Activated T-helper 1 cell treated with anti-CD3 and anti-CD28 coated beads, Interleukin-2, amount 50 U/mL, for 16 hours (primary cell): ENCODE measurements at places on chromosomes 4 and X.
A peak's percentile ranks its signal among the peaks of the same experiment; 100 is the strongest.

GRCh38 chr4:168717847-168718246 is 221.0 kb downstream of the PALLD start:
- no peak for DNase-seq

GRCh38 chrX:455673-456072 is 69.0 kb upstream of the PPP2R3B start:
- no peak for DNase-seq

DNA sequence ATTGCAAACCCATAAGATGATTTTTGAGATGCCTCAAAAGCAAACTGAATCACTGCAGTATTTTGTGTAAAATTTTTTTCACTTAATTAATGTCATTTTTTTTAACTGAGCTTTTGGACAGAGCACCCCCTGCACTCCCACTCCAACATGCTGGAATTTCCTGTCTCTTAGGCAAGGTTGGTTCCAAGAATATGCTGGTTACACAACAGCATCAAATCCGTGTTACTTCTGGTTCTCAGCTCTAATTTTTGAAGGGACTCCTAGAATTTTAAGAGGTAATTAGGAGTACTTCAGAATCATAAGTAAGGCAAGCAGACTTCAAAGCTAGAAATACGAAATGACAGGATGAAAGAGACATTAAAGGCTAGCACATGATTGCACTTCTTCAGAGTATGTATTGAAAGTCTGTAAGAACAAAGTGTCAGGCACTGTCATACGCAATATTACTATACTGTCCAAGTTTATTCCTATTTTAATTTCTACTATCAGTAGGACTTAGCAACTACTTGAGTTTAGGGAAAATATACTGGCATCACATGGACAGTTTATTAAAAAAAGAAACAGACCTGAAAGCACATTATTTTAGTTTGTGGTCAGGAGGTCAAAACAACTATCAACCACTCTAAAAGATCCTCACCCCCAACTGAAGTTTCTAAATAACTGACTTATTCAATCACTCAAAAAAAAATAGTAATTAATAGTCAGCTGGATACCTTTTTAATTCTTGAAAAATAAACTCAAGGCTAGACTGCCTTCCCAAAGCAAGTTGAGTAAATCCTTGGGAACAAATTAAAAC is 1.6 kb upstream of the JCHAIN start:
- DNase-seq, result no peak

DNA sequence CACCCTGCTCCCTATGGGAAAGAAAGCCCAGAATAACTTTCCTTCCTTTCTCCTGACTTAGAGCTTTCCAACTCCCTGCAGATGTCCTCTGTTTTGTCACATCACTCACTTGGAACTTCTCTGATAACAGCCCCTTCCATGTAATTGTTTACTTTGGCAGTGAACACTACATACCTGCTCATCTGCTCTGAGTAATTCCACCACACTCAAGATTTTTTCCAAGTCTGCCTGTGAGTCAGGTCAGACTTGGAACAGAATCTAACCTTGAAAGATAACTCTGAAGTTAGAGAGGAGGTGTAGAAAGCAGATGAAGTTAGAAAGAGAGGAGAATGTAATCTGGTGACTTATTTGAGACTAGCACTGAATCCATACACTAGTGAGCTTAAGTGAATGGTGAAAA is 7.4 kb downstream of the MAGEB10 start:
- no peak for DNase-seq

DNA sequence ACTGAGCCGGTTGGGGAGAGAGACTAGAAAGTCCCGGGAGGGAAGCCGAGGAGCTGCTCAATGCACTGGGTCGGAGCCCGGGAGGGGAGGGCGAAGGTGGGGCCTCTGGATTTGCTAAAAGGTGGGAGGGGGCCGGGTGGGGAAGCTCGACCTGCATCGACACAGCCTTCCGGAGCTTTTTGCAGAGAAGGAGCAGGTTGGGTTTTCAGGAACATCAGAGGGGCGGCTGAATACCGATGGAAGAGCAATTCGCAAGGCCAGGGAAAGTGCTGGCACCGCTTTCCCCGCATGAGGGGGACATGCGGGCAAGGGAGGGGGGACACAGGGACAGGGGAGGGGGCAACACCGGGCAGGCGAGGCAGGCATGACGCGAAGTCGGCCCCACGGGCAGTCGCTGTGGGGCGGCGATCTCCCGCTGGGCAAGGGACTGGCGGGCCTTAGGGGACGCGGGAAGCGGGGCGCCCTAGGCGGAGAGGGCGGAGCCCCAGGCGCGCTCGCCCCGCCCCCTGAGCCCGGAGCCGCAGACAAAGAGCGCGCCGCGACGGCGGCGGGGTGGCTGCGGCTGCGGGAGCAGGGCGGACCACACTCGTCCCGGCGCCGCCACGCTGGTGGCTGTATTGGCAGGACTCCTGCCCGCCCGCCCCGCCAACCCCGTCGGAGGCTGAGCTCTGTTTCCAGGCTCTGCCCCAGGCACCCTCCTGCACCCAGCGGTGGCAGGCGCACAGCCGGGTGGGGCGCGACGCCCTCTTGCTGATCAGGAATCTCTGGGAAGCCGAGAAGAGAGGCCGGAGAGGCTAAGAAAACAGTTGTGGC is 11.6 kb downstream of the PDZD4 start:
- DNase-seq, result peak; percentile 39

- peak; percentile 77 for DNase-seq
These were observed 68.6 kb downstream of the NOCT start for GRCh38 chr4:139083956-139084803.

DNA sequence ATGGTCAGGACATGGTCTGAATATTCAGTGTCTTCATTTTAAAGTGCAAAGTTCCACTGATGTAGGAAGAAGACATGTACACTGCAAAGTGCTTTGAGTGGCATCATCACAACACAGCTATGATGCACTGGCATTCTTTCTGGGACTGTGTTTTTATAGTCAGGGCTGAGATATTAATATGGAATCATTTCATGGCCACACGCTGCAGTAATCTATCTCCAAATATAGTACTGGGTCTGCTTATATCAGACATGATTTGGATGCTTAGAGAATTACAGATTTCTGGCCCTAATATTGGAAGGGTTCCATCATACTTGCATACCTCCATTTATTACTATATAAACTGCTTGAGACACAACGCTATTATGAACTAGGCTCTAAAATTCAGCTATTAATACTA is 1170.9 kb downstream of the NLGN4X start:
- DNase-seq, result no peak
